A549 treated with AZD2906 at 1 μM for 4 hours (cell line): ENCODE measurements at places on chromosomes 2 and 18. TPM values are rescaled to one million over a fixed set of nuclear protein-coding genes. Genes with fewer than 3 reads are reported as not detected.

Gene MYO7B
- 0.14 to 0.62 TPM (median 0.23 TPM) in 5 replicates for total RNA-seq

Gene FBXO48
- total RNA-seq: 0.40 to 0.61 TPM (median 0.56 TPM) in 5 replicates

Gene ERFE
- total RNA-seq: 5.8 to 8.7 TPM (median 7.8 TPM) in 5 replicates

Gene MTA3
- total RNA-seq: 25.1 to 35.3 TPM (median 29.2 TPM) in 5 replicates

Gene ANKRD62
- not detected in 5 replicates for total RNA-seq

Gene TWSG1
- 12.8 to 16.7 TPM (median 16.5 TPM) in 5 replicates for total RNA-seq

Gene COX5B
- 250 to 325 TPM (median 311 TPM) in 5 replicates for total RNA-seq

Gene GREB1
- total RNA-seq: 2.3 to 4.1 TPM (median 3.5 TPM) in 5 replicates

Gene ELAC1
- 4.3 to 5.8 TPM (median 5.4 TPM) in 5 replicates for total RNA-seq

Gene SP9
- total RNA-seq: 1.2 to 2.1 TPM (median 1.8 TPM) in 5 replicates

Gene C1D
- 32.4 to 52.9 TPM (median 34.1 TPM) in 5 replicates for total RNA-seq

Gene NDUFAF7
- 16.7 to 18.4 TPM (median 17.7 TPM) in 5 replicates for total RNA-seq

Gene RTP5
- not detected in 5 replicates for total RNA-seq

Gene ABCB11
- 0.01 to 0.06 TPM (median 0.02 TPM) in 5 replicates for total RNA-seq

Gene AGAP1
- total RNA-seq: 17.3 to 23.1 TPM (median 21.5 TPM) in 5 replicates

Gene MAL
- total RNA-seq: 0.14 to 0.34 TPM (median 0.25 TPM) in 5 replicates
